ENCODE measurements at places on chromosomes 6 and 20. TPM values are rescaled to one million over a fixed set of nuclear protein-coding genes. Genes with fewer than 3 reads are reported as not detected.
A peak's percentile ranks its signal among the peaks of the same experiment; 100 is the strongest.

DNA sequence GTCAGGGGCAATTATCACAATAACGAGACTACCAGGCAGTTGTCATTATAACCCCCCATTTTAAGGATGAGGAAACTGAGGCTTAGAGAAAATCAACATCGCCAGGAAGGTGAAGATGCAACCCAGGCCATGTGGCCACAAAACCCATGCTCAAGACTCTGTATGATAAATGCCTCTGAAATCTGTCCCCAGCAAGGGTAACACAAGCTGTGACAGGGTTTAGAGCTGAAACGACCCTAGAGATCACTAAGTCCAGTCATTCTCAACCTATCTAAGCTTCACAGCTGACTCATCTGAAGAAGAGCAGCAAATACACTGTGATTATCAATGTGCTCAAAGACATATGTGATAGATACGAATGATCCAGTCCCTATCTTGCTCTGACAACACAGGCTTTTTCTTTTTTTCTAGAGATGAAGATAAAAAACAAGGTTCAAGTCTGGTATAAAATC, 47.0 kb downstream of the ARHGAP18 start:
- no peak for DNase-seq

DNA sequence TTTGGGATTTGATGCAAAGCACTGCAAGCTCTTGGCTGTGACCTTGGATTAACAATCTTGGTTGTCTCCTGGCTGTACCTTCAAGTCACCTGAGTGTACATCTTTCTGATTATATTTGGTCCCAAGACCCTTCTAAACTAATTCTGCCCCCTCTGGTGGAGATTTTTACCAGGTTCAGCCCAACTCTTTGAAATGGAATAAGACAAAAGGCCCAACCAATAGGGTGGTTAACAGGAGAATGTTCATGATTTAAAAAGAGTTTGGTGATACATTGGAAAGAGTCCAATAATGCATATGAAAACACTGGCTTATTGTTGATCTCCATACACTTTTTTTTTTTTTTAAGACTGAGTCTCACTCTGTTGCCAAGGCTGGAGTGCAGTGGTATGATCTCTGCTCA, 77.5 kb upstream of the CD83 start:
- DNase-seq = no peak

DNA sequence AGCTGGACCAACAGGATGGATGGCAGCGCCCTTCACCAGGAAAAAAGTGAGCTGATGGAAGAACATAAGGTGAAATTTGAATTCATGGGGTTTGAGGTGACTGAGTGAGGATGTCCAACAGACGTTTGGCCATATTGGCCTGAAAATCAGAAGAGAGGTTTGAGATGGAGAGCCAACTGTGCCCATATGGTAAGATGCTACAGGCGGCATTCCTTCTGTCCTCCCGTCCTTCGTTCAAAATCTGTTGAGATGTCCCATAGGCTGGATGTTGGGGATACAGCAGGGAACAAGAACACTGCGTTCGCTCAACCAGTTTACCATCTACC, 468 bp upstream of the CMTR1 start:
- DNase-seq = no peak

- DNase-seq = no peak
Observed at GRCh38 chr20:63656451-63656850, 1.7 kb upstream of the RTEL1 start.

- DNase-seq = no peak
Observed at GRCh38 chr6:115767931-115768330, 292.8 kb downstream of the FRK start.

DNA sequence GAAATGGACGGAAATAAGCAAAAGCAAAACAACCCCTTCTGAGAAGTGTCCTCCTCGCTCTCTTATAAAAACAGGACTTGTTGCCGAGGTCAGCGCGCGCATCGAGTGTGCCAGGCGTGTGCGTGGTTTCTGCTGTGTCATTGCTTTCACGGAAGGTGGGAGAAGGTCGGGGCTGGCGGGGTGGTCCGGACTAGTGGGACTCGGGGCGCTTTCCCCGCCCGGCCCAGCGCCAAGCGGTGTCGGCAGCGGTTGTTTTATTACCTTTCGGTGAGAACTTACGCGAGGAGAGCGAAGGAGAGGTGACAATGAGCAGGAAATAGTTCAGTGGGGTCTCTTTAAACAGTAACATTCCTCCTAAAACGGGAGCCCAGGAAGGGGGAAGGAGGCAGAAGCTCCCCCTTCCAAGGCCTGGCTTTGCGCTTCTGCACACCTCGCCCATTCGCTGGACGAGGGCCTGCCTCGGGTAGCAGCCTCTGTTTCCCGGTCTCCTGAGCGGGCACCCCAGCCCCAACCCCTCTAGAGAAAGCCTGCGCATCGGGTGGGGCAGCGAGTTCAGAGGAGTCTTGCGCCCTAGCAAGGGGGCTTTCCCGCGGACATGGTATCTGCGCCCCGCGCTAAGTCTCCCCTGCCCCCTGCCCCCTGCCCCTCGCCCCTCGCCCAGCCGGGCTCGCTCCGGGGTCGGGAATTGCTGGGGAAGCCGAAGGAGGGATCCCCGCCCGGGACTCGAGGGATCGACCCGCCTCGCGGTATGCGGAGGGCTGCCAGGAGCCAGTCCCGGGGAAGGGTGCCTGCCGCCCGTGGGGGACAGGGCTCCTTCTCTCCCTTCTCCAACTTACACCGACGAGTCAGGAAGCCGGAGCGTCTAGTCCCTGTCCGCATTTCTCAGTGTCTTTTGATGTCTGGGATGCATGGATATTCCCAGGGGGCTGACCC, 1.2 kb upstream of the TBXT start:
- no peak for DNase-seq

DNA sequence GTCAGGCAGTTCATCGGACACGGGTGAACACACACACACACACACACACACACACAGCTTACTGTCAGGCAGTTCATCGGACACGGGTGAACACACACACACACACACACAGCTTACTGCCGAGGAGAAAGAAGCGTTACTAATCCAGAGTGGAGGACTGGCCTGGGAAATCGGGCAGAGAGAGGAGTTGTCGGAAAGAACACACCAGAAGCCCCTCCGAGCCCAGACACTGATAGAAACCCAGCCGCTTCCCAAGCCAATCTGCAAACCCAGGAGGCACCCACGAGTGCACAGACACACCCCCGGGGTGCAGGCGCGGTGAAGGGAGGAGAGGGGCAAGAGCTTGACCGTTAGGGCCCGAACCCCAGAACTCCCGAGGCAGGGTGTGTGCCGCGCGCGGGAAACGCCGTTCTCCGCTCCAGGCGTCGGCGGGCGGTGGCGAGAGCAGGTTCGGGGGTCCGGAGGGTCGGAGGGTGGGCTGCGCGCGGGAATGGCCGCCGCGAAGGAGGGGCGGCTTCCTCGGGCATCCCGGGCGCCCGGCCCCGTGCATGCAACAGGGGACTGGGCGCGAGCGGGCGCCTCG, 636 bp downstream of the ELOVL2 start:
- no peak for DNase-seq

GRCh38 chr20:22557403-22558276, 26.7 kb downstream of the FOXA2 start:
- DNase-seq = no peak

GRCh38 chr6:145051661-145052060, 683.7 kb downstream of the EPM2A start:
- DNase-seq = no peak

GRCh38 chr20:52457826-52458225, 266.2 kb upstream of the ZFP64 start:
- DNase-seq = no peak

DNA sequence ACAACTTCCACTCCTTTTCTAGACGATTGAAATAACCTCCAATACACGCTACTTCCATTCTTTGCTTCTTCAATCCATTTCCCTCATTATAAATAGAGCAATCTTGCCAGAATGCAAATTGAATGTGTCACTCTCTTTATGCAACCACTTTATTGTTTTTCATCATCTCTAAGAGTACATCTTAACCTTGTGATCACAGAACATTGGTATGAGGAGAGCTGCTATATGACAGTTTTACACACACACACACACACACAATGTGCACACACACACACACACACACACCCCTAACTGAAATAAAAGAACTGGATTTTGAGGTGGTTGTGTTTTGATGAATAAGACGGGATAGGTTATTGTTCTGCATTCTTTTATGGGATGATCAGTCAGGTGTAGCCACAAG, 187.0 kb downstream of the HDGFL1 start:
- DNase-seq = no peak

GRCh38 chr20:12573442-12573841, 435.3 kb upstream of the SPTLC3 start:
- no peak for DNase-seq

GRCh38 chr20:57383447-57384347, 7.5 kb upstream of the RBM38 start:
- DNase-seq = no peak

DNA sequence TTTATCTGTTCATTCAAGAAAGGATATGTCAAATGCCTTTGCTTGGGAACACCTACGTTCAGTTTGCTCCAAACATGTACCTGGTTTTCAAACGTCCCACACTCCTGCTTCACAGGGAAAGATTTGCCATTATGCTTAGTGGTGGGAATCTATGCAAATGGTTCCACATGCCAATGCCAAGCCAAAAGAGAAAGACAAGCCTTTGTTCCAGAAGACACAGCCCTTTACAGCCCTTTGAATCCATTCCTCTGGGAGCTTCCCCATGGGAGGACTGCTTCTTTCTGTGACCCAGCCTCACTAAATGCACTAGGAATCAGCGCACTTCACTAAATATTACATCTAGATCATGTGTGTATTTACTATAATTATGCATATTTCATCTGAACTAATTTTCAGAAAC, 619.5 kb downstream of the PRKN start:
- no peak for DNase-seq

- DNase-seq = no peak
Observed at GRCh38 chr6:141764388-141764787, 368.3 kb upstream of the GJE1 start.

DNA sequence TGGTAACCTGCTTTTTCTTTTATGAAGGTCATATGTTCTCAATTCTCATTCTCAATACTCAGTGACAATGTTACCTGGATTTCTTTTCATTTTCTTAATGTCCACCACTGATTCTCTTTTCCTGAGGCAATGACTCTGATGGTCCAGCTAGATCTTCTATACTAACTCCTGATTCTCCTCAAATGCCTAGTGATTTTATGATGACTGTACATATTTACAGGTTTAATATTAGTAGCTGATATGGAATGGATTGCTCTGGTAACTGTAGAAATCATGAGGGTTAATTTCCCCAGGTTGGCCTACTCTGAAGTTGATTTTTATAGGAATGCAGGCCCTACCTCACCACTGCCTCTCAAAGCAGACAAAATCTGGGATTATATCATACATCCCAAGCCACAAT, 308.6 kb upstream of the CNR1 start:
- no peak for DNase-seq

DNA sequence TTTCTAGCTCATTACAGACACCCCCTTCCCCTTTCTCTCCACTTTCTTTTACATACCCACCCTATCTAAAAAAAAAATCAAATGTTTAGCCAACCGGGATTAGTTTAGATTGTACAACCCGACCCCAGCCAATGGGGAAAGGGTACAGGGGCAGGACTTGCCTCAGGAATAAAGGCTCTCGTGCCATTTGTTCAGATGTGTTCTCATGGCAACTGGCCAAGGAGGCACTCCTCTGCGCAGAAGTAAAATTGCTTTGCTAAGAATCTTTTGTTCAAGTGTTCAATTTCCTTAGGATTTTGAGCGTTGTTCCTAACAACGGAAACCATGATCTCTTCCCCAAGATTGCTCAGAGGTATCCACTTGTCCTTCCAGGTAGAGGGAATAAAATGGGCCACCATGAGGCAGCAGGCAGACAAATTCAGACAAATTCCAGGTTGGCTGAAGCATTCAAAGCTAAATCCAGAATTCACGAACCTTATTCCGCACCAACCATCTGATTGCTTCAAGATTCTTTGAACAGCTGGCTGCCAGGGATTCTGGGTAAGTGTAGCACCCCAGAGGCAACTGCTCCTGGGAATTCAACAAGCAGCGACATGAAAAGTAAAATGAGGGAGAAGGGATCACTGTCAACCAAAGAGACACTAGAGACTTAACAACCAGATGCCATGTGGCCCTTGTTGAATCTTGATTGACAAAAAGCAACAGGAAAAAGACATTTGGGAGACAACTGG, 431.8 kb downstream of the PREX1 start:
- peak; percentile 7 for DNase-seq

DNA sequence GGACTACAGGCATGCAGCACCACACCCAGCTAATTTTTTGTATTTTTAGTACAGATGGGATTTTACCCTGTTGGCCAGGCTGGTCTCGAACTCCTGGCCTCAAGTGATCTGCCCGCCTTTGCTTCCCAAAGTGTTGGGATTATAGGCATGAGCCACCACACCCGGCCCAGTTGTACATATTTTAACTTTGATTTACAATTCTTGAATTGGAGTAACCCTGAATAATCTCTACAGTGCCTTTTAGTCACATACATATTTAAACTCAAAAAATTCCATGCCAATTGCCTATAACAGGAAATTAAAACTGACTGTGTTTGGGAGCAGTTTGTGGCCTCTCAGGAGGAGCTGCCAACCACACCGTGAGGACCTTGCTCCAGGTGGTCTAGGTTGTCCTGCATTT, 199.8 kb upstream of the PDE10A start:
- no peak for DNase-seq

DNA sequence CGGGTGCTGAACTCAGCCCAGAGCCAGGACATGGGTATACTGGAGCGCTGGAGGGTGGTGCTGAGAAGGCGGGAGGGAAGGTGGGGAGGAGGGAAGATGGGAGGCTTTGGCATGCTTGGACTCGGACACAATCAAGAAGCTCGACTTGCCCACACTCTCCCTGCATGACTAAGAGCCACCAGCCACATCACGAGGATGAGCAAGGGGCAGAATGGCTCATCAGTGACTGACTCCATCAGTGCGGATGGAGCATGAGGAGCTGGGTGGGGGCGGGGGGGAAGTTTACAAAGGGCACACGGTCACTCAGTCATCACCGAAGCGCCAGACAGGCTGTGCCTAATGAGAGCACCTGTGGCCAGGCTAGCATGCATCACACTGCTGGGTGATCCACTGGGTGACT, 222.8 kb downstream of the KIF16B start:
- no peak for DNase-seq

- DNase-seq = no peak
Observed at GRCh38 chr6:126217497-126217896, 122.4 kb upstream of the CENPW start.

GRCh38 chr6:79737172-79737571, 106.0 kb downstream of the SH3BGRL2 start:
- no peak for DNase-seq

GRCh38 chr20:54028276-54029011, 42.0 kb downstream of the BCAS1 start:
- DNase-seq = no peak

SLC17A4 gene
- not detected for total RNA-seq

RIPOR3 gene
- 3.4 TPM for total RNA-seq

RGS17 gene
- 0.43 TPM for total RNA-seq

CCHCR1 gene
- 11.1 TPM for total RNA-seq

TRIM40 gene
- total RNA-seq = not detected

GSTA2 gene
- total RNA-seq = not detected

OR2J3 gene
- not detected for total RNA-seq

PRRT1 gene
- total RNA-seq = 0.83 TPM

CCNC gene
- total RNA-seq = 26.5 TPM

MUC21 gene
- not detected for total RNA-seq

LPA gene
- total RNA-seq = not detected

MCCD1 gene
- total RNA-seq = not detected

IBTK gene
- total RNA-seq = 36.5 TPM

PLCB1 gene
- total RNA-seq = 7.3 TPM

All from cardiac septum (tissue), 1 donor.